IPS-NIHi11 (cell line): ENCODE measurements at places on chromosomes 3 and 15.

DNA sequence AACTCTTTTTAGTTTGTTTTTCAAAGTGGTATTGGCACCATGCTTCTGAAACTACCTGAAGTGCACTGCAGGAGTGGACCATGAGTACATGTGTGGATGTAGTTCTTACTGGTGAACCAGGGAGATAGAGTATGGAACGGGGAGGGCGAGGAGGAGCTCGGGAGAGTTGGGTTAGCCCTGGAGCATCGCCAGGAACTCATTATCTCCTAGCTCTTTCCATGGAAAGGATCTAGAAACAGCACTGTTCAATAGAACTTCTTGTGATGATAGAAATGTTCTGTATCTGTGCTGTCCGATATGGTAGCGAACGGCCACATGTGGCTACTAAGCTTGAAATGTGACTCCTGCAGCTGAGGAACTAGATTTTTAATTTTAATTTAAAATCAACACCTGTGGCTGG, 47.3 kb downstream of the VGLL4 start:
- no peak for DNase-seq

GRCh38 chr3:184981071-184981470, 169.1 kb downstream of the VPS8 start:
- no peak for DNase-seq

- no peak for DNase-seq
These were observed 19.2 kb downstream of the P3H2 start for GRCh38 chr3:190101320-190102011.

GRCh38 chr15:60264566-60264965, 133.2 kb downstream of the ANXA2 start:
- DNase-seq: no peak

- DNase-seq: no peak
These were observed 46.4 kb upstream of the TRA2B start for GRCh38 chr3:185984203-185984602.

- no peak for DNase-seq
These were observed 117.1 kb upstream of the LIPC start for GRCh38 chr15:58314593-58315216.

GRCh38 chr15:61687124-61687523, 373.1 kb downstream of the VPS13C start:
- DNase-seq: no peak

DNA sequence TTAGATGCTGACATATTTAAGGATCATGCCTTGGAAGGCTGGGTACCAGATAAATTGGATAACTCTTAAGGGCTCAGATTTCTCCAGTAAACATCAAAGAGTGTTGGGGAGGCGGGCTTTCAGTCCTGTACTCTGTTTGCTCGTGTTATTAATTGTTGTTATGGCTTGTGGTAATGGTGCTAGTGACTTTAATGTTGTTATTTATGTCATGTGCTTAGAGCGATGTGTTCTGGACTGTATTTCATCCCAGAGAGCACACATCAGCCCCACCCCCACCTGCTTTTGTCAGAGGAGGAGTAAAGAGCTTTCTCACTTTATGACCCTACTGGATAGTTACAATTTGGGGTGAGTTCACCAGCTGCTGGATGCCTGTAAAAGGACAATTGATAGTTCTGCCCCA, 386.3 kb downstream of the EPHB1 start:
- DNase-seq: no peak

DNA sequence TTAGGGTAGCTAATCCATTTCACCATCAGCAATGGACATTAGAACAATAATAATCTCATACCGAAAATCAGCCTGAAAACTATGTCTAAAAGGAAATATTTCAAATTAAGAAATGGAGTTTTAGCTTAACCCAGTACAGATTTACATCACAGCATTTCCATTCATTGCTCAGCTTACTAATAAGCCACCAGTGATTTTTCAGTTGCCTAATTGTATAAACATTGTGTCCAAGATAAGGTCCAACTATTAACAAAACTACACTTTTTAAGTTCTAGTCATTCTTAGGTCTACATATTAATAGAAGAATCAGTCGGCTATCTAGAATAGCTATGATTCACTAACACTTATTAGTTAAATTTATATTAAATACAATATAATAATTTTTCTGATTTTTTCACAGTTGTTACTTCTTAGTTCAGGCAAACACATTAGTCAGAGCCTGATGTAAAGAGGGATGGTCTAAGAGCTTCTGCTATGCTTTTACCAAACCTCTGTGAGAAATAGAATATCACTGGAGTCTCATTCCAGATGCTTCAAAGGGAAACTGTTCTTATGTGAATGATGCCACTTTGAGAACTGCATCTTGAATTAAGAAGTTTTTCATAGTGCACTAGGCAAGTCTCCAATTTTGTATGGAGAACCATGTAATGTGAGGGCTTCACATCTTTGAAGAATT, 74.1 kb downstream of the CMSS1 start:
- no peak for DNase-seq

- no peak for DNase-seq
These were observed 22.9 kb upstream of the MED12L start for GRCh38 chr3:151062611-151063010.

DNA sequence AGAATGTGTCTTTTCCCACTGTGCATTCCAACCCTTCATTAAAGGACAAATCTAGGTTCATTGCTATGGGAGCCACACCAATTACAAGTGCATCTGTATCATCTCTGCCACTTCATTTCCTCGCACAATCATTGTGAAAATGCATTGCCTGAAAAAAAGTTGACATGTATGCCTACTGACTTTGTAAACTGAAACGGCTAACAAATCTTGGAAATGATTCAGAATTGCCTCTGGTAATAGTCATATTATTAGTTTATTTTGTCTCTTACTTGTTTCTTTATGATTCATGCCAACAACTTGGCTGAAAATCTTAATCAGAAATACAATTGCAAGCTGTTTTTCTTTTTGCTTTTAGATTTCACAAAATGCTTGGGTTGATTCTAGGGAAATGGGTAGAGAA, 497.1 kb downstream of the ZIC1 start:
- no peak for DNase-seq

DNA sequence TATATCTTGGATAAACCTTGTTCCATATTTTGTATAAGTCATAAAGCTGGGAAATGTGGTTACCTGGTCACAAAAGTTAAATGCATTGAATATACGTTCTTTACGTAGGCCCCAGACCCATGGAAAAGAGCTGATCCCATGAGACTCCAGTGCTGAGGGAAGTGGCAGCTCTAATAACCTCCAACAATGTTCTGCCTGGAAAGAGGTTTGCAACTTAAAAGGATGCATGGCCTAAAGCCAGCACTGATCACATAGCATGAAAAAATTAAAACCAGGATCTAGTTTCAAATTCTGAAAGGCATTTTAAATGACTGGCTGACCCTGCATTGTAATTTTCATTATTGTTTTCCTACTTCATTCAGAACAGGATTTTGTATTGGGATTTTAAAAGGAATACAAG, 27.9 kb upstream of the STRIT1 start:
- no peak for DNase-seq

DNA sequence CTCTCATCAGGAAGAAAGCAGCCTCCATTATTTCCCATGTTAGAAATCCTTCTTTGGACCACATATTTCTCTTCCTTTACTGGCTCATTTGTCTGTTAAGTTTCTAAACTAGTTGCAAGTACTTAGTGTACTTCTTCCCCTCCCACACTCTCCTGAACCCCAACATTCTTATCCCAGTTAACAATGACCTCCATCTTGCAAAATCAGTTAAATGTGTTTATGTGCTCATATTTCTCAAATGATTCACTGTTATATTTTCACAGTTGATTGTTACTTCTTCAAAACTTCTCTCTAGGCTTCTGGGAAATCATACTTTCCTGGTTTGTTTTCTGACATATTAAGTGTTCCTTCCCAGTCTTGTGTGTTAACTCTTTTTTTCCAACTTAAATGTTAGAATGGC, 856.9 kb downstream of the EPHA3 start:
- no peak for DNase-seq

DNA sequence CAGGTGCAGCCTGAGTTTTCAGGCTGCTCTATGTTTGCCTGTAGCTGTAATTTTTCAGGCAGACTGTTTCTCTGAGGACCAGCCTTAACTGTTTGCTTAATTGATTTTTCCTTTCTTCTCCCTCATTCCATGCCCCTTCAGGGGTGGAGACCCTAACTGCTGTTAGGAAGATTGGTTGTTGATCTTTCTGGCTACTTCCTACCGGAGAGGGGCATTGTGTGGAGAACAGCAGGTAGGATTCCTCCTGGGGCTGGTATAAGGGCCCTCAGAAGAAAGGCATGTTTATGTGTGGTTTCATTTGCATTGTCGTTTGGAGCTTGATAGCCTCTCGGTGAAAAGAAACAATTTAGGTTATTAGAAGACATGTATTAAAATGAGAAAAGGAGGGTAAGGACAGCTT, 56.9 kb upstream of the GOLGA6L2 start:
- DNase-seq: peak; percentile 10

GRCh38 chr3:174710612-174711011, 148.5 kb upstream of the NAALADL2 start:
- no peak for DNase-seq

GRCh38 chr15:67133738-67134066, 68.3 kb downstream of the SMAD3 start:
- DNase-seq: no peak

DNA sequence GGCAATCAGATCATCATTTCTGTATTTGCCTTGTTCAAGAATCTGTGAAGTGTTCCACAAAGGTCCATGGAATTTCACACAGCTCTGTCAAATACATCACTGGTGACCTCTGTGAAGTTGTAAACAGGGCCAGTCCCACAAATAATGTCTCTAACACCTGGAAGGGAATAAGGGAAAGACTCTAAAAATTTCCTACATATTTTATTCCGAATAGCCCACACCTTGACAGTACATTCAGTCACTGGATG, at the start of gene C3orf49:
C3orf49 (plus strand) TSS at position 149 of the 248 bp plus-strand sequence. CDS start 173 bp downstream, outside the sequence.
- no peak for DNase-seq

DNA sequence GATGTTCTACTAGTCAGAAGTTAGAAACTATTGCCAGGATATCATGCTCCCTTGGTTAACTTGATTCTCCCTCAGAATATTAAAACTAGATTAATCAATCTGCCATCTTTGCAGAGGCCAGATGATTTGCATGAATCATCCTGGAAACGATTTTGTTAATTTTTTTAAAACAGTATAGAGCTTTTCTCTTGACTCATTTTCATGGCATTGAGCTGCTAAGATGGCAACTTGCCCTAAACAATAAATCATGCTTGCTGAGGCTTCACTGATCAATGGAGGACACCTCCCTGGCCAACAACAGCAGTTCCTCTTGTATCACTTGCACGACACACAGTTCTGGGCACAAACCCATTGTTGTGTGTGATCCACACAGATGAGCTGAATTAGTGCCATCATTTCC, 109.1 kb downstream of the COL6A6 start:
- no peak for DNase-seq

DNA sequence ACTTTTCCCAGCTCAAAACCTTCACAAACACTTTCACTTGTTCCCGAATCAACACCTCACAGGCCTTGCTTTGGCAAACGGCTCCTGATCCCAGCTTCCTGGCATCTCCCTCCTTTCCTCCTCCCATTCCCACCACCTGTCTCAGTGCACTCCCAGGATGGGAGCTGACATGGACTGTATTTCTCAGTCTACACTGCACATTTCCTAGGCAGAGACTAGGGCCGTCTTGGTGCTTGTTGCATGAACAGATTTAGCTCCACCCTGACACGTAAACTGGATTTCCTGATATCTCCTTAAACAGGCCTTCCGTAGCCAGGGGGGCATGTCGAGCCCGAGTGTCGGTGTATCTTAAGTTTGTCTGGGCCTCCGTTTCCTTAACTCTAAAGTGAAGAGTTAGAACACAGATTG, 790 bp upstream of the WHAMM start:
- no peak for DNase-seq

DNA sequence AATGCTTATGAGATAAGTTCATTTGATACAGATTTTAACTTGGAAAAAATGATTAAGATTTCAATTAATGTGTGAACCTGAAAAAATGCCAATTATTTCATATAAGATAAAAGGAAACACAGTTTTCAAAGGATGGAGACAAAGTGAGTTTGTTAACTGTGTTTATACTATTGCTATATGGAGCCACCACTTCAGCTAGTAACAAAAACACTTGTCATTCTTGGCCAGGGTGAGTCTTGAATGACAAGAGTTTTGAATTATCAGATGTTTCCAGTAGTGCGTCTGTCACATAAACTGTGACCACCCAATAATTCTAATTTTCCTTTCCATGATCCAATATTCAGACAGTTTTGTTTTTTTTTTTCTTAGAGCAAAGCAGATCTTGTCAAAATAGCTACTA, 78.0 kb upstream of the GADL1 start:
- no peak for DNase-seq

- DNase-seq: no peak
These were observed 2.9 kb upstream of the MKRN2 start for GRCh38 chr3:12553921-12554391.

DNA sequence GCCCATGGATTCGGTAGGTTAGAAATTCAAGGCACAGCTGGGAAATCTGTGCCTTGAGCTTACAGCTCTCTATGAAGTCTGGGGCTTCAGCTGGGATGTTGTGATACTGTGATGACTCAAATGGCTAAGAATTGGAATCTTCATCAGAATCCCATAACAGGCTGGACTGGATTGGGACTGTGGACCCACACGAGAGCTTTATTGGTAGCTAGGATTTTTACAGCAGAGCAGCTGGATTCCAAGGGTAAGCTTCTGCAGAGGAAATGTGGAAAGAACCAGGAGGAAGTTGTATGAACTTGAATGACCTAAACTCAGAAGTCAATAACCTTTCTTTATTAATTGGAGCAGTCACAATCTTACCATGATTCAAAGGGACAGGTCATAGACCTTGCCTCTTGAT, 1187.1 kb downstream of the ROBO1 start:
- DNase-seq: no peak
